ENCODE measurements at places on chromosomes 5 and 9. TPM values are rescaled to one million over a fixed set of nuclear protein-coding genes. Genes with fewer than 3 reads are reported as not detected.

The HAPLN1 gene
- total RNA-seq = 0.46 TPM

The MEGF9 gene
- 66.8 TPM for total RNA-seq

GRCh38 chr9:86946201-86947145, 833 bp downstream of the GAS1 start:
- DNase-seq = peak; percentile 93
- no peaks in the 10 kb centered on the region for H3K27me3 ChIP-seq
- peak overlapping the region; percentile 68 for H3K4me3 ChIP-seq
- peak overlapping the region; percentile 80 for H3K27ac ChIP-seq
- peaks cover 29% of the 10 kb centered on the region for H3K4me1 ChIP-seq

DNA sequence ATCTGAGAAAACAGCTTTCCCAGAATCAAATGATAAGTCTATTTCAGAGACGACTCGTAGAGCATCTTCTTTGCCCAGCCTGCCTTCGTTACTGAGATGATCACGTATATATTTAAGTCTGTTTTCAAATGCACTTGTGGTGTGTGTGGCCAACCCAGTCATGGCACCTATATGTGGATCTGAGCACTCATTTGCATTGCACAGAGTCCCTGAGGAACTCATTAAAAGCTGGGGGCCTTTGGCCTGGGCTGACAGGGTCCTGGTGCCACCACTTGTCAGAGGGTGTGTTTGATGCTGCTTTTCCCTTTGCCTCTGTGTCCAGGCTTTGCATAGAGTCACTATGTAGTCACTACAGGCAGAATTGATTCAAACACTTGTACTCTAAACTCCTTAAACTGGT, 17.4 kb upstream of the DMRT3 start:
- no peaks in the 10 kb centered on the region for H3K27me3 ChIP-seq
- H3K27ac ChIP-seq = no peak overlapping the region
- H3K36me3 ChIP-seq = no peaks in the 10 kb centered on the region
- no peaks in the 10 kb centered on the region for H3K4me1 ChIP-seq

DNA sequence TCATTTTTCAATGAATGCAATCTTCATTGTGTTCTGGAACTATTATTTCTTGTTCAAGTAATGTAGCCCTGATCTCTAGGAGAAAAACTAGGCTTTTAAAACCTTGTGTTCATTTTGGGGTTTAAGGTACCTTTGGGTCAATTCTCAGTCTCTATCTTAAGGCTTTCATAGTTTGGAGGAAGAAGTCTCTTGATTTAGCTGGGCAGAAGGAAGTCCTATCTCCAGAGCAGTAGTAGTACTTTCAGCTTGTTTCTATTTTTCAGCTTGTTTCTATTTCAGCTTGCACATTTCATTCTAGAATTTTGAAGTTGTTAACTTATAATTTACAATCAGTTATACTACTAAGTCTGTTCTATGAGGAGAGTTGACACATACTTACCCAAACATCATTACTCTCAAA, 15.2 kb downstream of the CSNK1G3 start:
- peaks cover 18% of the 10 kb centered on the region for H3K4me1 ChIP-seq
- H3K27me3 ChIP-seq = no peaks in the 10 kb centered on the region
- no peak overlapping the region for H3K4me3 ChIP-seq
- no peak overlapping the region for H3K27ac ChIP-seq
- H3K36me3 ChIP-seq = no peaks in the 10 kb centered on the region
- no peak for DNase-seq

- H3K27me3 ChIP-seq = no peaks in the 10 kb centered on the region
- no peak for DNase-seq
- H3K4me1 ChIP-seq = peaks cover 16% of the 10 kb centered on the region
- H3K27ac ChIP-seq = no peak overlapping the region
- no peak overlapping the region for H3K4me3 ChIP-seq
These were observed 7.9 kb downstream of the FLT4 start for GRCh38 chr5:180641566-180641900.

GRCh38 chr5:122030251-122030650, 47.8 kb downstream of the LOX start:
- no peaks in the 10 kb centered on the region for H3K27me3 ChIP-seq
- no peaks in the 10 kb centered on the region for H3K4me1 ChIP-seq
- peaks cover 26% of the 10 kb centered on the region for H3K36me3 ChIP-seq
- no peak overlapping the region for H3K27ac ChIP-seq
- DNase-seq = no peak

- peak; percentile 53 for DNase-seq
- H3K4me3 ChIP-seq = no peak overlapping the region
- no peaks in the 10 kb centered on the region for H3K27me3 ChIP-seq
- H3K36me3 ChIP-seq = no peaks in the 10 kb centered on the region
These were observed 184.8 kb downstream of the KIAA0825 start for GRCh38 chr5:94433397-94434163.
